ENCODE measurements at places on chromosomes 2 and 18.

DNA sequence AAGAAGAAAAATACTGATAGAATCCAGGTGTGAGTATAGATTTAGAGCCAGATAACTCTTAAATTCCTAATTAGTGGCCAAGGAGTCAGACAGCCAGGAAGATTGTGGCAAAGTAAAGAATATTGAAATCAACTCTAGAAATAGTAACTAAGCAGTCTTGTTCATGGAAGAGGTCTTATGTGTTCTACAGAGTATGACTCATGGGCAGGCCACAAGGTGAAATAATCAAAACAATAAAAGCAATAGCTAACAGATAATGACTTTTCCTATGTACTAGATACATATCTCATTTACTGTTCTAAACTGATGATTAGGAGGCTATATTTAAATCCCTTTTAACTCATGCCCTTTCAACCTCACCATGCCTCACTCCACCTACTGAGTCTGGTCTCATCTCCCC is 227.4 kb upstream of the COL3A1 start:
- no peak for DNase-seq

DNA sequence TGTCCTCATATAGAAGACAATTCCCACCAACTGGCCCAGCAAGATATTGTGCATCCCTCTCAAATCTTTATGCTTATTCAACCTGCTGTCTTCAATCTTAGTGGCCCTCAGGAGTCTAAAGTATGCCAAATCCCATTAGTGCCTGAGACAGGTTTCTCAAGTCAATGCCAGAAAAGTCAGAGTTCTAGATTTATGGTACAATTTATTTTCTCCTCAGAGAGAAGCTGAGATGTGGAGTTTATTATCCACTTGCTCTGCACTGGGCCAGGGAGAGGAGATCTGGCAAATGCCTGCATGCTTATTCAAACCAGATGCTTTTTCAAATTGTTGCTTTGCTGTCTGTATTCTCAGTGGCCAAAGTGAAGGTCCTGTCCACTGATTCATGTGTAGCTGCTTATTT is 825.2 kb downstream of the METTL4 start:
- DNase-seq = no peak

GRCh38 chr2:43397411-43397810 is 171.0 kb upstream of the ZFP36L2 start:
- no peak for DNase-seq

- no peak for DNase-seq
Measured at GRCh38 chr2:66872081-66872985, 437.4 kb downstream of the MEIS1 start.

DNA sequence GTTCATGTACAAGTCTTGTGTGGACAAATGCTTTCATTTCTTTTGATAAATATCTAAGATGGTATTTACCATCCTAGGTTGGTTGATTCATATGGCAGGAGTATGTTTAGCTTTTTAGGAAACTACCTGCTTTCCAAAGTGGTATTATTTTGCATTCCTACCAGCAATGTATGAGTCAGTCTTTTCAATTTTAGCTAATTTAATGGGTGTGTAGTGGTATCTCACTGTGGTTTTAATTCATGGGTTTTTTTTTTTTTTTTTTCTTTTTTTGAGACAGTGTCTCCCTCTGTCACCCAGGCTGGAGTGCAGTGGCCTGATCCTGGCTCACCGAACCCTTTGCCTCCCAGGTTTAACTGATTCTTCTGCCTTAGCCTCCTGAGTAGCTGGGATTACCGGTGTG is 4.2 kb downstream of the ZNF512 start:
- no peak for DNase-seq

- DNase-seq = no peak
Measured at GRCh38 chr2:240646176-240646899, 21.1 kb downstream of the GPR35 start.

DNA sequence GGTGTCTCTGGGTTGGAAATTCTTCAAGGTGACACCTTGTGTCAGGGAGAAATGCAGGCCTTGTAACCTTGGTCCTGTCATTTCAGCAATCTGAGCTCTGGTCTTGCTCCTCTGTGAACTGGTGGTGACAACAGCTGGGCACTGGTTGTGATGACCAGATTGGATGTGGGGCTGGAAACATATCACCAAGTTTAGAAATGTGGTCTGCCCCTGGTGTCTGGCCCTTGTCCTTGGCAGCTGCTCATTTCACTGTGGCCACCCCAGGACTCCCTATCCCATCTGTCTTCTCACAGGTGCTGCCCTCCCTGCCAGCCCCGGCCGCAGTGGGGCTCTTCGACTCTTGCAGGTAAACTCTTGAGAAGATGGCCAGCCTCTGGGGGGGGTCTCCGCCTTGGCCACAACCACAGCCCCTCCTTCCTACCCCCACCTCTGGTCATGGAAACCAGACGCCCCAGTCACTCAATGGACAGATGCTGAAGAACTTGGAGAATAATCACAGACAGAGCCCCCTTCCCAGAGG is 20.7 kb downstream of the SIX3 start:
- no peak for DNase-seq

DNA sequence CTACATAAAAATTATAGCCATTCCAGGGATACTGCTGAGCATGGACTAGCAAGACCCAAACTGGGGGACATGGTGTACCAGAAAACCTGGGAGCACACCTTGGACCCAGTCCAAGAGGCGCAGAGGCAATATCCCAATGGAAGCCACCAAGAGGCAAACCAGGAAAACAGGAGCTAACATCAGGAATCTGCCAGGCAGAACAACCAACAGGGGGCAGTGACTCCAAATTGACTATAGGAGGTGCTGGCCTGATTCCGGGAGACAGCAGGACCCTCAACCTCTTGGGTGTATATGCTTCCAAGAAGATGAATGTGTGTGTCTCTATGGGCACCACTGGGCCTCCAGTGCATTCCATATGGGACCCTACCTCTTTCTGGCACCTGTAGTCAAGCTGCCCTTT is 172.7 kb upstream of the ARL4C start:
- DNase-seq = no peak

DNA sequence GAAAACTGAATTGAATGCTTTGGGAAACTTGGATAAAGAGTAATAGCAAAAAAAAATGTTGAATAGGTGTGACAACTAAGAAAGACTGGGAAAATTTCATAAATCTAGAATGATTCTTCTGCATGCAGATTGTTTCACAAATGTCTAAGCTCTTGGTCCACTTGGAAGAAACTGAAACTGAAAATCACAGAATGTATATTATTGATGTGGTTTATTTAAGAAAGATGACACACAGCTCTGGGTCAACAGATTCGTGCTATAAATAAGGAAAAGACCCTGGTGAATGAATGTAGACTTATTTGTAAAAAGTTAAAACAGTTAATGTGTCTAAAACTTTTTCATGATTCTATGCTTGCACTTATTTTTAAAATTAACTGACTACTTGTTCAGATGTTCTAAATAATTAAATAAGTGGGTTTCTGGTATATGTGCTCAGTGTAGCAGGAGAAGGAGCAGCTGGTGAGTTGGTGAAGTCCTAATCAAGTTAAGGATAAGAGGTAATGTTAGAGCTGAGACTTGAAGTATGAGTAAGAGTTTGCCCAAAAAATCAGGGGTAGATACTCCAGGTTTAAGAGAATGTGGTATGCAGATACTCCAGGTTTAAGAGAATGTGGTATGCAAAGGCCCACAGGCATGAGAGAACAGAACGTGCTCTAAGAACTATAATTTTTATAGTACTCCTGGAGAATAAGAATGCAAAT is 24.5 kb downstream of the UGP2 start:
- no peak for DNase-seq
